Activated naive CD8-positive, alpha-beta T cell treated with anti-CD3 and anti-CD28 coated beads for 36 hours (primary cell): ENCODE measurements at places on chromosomes 1 and 21.

DNA sequence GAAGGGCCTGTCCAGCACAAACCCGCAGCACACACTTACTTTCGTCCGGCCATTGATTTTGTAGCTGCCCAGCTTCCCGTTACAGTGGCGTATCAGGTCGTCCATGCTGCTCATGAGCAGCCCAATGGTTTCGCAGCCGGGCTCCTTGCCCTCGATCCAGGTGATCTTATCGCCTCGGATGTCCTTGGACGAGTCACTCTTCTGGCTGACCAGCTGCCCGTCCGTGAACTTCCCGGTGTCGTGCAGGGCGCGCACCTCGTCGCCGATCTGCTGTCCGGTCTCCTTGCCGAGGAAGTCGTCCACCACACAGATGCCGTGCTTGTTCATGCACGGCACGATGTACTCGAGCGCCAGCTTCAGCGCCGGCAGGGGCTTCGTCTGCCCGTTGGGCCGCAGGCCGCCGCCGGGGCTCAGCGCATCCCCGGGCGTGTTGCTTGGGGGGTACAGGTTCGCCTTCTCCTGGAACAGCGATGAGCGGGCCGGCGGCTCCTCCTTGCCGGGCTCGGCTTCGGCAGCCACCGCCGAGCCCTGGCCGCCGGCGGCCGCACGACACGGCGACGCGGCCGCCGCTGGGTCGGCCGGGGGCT, 1.0 kb downstream of the EGLN1 start:
- peak; percentile 55 for DNase-seq

- DNase-seq, result no peak
Observed at GRCh38 chr1:84644472-84644871, 45.8 kb downstream of the SSX2IP start.

- no peak for DNase-seq
Observed at GRCh38 chr1:148308832-148309458, 156.9 kb upstream of the NBPF11 start.

GRCh38 chr1:199747984-199748383, 279.5 kb upstream of the NR5A2 start:
- DNase-seq, result no peak

GRCh38 chr1:147243228-147243685, 773 bp downstream of the CHD1L start:
- DNase-seq, result peak; percentile 34

DNA sequence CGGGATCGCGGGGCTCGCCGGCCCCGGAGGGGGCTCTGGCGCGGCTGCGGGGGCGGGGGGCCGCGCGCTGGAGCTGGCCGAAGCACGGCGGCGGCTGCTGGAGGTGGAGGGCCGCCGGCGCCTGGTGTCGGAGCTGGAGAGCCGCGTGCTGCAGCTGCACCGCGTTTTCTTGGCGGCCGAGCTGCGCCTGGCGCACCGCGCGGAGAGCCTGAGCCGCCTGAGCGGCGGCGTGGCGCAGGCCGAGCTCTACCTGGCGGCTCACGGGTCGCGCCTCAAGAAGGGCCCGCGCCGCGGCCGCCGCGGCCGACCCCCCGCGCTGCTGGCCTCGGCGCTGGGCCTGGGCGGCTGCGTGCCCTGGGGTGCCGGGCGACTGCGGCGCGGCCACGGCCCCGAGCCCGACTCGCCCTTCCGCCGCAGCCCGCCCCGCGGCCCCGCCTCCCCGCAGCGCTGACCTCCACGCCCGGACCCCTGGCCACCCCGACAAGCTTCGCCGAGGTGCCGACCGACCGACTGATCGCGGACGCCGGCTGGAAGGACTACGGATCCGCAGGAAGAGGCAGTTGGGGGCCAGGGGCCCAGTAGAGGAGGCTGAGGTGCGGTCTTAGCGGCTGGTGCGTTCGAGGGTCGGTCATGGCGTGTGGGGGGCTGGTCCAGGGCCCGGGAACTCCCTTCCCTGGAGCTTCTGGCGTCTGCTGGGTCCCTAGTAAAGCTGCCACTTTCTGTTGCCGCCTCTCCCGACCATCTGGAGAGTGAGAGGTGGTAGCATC, 711 bp downstream of the TRNP1 start:
- DNase-seq, result peak; percentile 52

- DNase-seq, result no peak
Observed at GRCh38 chr1:8458607-8459006, 140.7 kb downstream of the SLC45A1 start.

DNA sequence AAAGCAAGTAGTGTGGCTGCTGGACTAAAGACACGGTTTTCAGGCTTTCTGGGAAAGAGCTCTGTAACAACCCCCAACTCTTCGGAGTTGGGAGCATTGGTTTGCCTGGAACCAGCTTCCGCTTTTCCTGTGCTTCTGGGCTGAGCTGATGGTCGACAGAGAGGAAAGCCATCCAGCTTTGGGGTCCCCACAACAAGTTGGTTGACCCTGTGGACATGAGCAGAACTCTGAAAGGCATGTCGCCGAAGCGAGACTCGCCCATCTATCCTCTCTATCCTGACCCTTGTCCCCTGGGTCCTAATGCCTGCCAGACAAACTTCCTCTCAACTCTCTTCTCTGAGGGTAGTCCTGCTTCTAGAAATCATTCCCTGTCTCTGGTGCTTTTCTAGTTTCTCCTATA, 31.9 kb upstream of the FCGR2A start:
- no peak for DNase-seq

GRCh38 chr21:31459457-31459856, 115.4 kb upstream of the TIAM1 start:
- DNase-seq, result no peak

DNA sequence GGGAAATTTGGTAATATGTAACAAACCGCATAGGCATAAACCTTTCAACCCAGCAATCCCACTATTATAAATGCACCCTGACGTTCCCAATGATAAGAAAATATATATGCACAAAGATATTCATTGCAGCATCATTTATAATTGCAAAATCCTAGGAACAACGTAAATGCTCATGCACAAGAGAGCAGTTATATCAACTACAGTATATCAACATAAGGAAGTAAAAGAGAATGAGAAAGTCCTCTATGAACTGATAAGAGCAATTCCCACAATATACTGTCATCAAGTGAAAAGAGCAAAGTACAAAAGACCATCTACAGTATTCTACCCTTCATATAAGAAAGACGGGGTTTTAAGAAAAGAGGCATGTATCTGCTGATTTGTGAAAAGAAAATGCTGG, 229.9 kb downstream of the SLC45A1 start:
- DNase-seq, result no peak

GRCh38 chr1:97164276-97164639, 442.7 kb downstream of the PTBP2 start:
- no peak for DNase-seq

DNA sequence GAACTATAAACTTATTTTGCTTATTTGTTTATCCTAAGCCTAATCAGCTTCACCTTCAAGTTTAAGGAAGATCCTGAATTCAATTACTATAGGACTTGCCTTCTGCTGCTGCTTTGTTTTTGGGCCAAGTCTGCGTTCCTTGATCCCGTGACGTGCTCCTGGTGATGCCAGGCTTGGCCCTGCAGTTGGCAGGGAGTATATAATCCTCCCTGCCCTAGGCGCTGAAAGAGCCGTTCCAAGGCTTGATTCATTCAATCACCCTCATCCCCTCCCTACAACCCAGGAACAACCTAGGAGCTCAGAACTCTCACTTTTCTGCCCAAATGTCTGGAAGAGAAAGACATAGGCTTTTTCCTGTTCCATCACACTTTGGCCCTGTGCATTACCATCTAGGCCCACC, 12.4 kb upstream of the LRRN2 start:
- DNase-seq, result no peak

DNA sequence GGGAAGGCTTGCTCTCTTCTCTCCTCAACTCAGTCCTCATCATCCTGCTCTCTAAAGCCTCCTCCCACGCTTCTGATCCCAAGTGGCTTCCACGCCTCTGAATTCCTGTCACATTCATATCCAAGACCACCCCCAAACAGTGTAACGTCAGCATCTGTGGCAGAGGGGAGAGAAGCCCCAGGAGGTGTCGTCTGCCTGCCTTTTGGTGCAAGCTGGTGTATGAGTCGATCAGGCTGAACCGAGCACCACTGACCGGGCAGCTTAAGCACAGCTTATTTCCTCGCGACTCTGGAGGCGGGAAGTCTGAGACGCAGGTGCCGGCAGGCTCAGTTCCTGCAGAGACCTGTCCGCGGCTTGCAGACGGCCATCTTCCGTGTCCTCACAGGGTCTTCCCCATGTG, 123.8 kb upstream of the RAB4A start:
- DNase-seq, result no peak

- no peak for DNase-seq
Observed at GRCh38 chr21:29230551-29231261, 68.0 kb upstream of the BACH1 start.

GRCh38 chr1:13619909-13620308, 36.3 kb downstream of the PDPN start:
- DNase-seq, result no peak

DNA sequence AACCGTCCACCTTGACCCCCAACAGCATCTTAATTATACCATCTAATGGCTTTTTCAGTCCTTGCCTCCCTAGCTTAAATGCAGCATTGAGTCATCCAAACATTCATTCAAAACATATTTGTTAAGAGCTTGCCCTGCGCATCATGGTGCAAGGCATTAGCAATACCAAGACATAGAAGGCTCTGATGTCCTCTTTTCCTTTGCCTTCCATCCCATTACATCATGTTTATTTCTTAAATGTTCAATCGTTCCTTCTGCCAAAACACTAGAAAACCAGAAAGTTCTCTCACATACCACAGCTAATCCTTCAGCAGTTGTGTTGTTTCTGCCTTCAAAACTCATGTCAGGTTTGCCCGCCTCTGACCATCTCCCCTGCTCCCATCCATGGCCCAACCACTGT, 29.8 kb upstream of the VTCN1 start:
- DNase-seq, result no peak

GRCh38 chr1:25773441-25774125, 26.4 kb upstream of the SELENON start:
- DNase-seq, result no peak

GRCh38 chr1:26582053-26582835, 52.7 kb downstream of the RPS6KA1 start:
- no peak for DNase-seq

GRCh38 chr1:32406629-32407111, 12.4 kb upstream of the BSDC1 start:
- no peak for DNase-seq

GRCh38 chr1:92862605-92863004, 30.8 kb downstream of the RPL5 start:
- DNase-seq, result no peak

GRCh38 chr1:246787781-246788513, 63.7 kb downstream of the SCCPDH start:
- DNase-seq, result no peak

DNA sequence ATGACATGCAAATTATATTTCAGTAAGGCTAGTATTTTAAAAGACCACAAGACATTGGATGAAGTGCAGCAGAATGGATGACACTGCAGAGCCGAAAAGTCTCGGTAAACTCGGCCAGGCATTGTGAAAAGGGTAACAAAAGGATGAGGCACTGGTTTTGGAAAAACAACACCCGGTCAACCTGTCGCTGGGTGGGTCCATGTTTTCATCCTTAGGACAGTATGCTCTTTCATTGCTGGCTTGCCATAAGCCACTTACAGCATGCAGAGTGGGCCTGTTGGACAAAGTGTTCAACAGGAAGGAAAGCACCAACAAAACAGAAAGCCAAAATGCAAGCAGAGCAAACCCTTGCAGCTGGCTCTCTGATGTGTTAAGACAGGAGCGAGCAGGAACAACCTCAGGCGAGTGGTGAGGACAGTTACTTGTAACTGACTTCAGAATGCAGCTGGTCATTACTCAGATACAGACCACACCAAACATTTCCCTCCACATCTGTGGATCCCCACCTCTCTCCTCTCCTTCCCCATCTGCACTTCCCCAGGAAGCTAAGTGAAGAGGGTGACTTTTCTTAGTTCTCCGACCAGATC, 2.9 kb upstream of the RCAN1 start:
- DNase-seq, result no peak

DNA sequence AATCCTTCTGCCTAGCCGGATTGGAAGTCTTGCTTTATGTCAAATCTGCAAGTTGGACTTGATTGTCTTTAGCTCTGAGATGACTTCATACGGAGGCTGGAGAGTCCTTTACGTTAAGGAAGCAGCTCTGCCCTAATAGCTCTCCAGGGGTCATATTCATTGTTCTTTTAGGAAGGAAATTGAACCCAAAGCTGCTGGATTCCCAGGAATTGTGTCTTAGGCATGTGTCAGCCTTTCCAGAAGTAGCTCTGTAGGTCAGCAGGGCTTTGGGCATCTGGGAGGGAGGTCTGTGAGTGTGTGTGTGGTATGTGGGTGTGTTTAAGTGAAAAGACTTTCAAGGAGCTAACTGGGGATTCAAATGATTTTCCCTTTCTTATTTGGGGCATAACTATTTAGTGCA, 82.4 kb downstream of the ABCA4 start:
- no peak for DNase-seq

DNA sequence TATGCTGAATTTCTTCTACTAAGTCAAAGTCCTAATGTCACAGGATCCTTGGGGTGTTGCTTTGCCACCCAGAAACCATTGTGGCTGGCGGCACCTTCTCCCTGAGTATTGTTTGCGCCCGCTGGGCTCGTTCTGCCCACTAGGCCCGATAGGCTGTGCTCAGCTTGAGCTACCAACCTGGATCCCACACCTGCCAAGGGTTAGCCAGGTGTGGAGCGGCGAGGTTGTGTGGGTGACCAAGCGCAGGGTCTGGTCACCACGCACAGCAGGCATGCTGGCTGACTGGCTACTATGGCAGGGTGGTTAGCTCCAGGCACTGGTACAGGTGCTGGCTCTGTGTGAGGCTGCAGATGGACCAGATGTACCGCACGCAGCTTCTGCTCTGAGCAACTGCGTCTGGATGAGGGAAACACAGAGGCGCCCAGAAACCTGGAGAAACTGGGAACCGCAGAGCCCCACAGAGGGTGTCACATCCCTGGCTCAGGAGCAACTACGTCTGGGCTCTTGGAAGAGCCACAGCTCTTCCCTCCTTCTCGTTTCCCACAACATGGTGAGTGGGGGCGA, 50.3 kb upstream of the SCYL3 start:
- DNase-seq, result no peak

DNA sequence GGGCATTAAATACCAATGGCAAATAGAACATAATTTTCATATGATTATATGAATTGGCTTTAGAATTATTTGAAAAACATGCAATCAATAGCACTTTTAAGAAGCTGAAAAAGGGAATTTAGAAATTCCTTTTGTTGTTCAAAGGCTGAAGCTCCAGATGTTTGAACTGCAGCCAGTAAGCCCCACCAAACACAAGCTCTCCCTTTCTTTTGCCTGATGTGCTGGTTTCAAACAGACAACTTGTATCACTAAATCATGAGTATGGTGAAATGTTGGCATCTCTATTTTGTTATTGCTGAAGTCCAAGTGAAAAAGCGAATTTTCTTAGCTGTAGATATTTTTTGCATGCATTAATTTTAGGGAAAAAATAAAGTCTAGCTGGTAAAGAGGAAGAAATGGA, 27.5 kb upstream of the NCAM2 start:
- DNase-seq, result no peak
